ENCODE measurements at places on chromosomes 3 and 15.

DNA sequence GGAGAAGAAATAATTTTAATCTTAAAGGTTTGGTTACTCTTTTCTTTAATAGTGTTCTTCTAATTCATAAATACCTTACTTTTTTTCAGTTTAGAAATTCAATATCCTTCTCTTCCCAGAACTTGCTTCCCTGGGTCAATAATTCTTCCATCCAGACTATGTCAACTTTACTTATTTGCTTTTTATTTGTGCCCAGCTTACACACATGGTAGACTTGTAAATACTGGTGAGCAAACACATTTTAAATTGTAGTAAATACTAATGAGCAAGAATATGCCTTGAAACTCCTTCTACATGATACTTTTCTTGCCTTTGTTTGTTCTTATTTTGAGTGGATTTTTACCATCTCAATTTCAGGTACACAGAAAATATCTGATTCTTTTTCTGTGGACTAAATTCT, 33.7 kb downstream of the SST start:
- no peaks in the 10 kb centered on the region for H3K36me3 ChIP-seq
- no peak for DNase-seq
- H3K4me1 ChIP-seq = no peaks in the 10 kb centered on the region
- H3K27ac ChIP-seq = no peak overlapping the region
- H3K4me3 ChIP-seq = no peak overlapping the region

DNA sequence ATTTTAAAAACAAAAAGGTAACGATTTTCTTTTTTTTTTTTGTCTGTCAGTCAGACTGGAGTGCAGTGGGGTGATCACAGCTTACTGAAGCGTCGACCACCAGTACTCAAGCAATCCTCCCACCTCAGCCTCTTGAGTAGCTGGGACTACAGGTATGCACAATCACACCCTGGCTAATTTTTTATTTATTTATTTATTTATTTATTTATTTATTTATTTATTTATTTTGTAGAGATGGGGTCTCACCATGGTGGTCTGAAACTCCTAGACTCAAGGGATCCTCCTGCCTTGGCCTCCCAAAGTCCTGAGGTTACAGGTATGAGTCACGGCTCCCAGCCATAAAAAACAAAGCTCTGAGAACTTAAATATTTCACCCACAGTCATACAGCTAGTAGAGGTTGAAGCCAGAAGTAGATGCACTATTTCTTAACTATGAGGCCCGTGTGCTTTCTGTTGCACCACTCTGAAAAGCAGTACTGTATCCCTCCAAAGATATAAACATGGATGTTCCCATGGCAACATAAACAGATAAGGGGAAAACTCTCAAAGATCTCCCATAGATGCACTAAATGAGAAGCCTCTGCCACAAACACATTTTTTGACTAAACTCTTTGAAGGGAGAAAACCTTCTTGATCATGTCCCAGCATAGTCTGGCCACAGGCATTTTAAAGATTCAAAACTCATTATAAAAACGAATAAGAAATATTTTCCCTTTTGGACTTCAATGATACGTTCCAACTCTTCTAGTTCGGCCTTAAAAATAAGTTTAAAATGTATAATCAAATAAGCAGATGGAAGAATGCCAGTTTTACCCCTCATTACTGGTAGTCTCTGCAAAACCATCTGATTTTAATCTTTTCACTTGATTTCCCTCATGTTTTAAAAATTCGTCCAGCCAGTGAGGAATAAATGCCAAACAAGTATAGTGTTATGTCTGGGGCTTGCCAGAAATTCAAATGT, 162.3 kb upstream of the ARHGEF26 start:
- H3K36me3 ChIP-seq = no peaks in the 10 kb centered on the region
- H3K27ac ChIP-seq = no peak overlapping the region
- H3K4me1 ChIP-seq = no peaks in the 10 kb centered on the region
- H3K27me3 ChIP-seq = no peaks in the 10 kb centered on the region

DNA sequence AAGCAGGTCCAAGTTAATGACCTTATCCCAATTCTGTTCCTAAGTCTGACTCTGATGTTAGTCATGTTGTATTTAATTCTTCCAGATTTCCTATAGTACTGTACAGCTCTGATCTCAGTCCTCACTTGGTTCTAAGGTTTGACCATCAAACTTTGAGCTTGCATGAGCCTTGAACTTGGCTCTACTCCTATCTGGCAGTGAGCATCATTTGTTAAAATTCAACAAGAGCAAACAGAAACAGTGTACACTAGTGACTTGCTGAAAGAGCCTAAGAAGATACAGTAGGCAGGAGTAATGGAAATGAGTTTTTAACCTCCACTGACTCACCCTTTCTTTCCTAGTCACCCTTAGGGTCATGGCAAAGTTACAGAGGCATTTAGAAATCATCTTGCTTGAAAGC, 451.1 kb upstream of the TPRG1 start:
- no peaks in the 10 kb centered on the region for H3K36me3 ChIP-seq
- no peaks in the 10 kb centered on the region for H3K27me3 ChIP-seq
- no peak overlapping the region for H3K27ac ChIP-seq
- DNase-seq = no peak
- H3K4me1 ChIP-seq = no peaks in the 10 kb centered on the region

DNA sequence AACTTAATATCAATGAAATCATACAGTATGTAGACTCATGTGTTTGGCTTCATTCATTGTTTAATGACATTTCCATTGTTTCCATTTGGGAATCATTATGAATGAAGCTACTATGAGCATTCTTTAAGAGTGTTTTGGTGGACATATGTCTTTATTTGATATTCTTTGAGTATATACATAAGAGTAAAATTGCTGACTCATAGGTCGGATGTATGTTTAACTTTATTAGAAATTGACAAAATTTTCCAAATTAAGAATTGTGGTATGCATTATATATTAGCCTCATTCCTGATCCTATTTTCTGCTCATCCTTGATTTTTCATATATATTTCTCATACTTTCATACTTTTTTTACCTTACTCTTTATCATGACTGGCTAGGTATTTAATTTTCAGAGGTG, 28.7 kb upstream of the CMC1 start:
- H3K27me3 ChIP-seq = no peaks in the 10 kb centered on the region
- H3K4me3 ChIP-seq = no peak overlapping the region
- H3K27ac ChIP-seq = no peak overlapping the region
- H3K36me3 ChIP-seq = no peaks in the 10 kb centered on the region
- H3K4me1 ChIP-seq = no peaks in the 10 kb centered on the region
- DNase-seq = no peak

GRCh38 chr15:22735781-22736180, 50.7 kb upstream of the NIPA1 start:
- no peaks in the 10 kb centered on the region for H3K27me3 ChIP-seq
- H3K4me3 ChIP-seq = no peak overlapping the region
- DNase-seq = no peak
- no peaks in the 10 kb centered on the region for H3K4me1 ChIP-seq

GRCh38 chr15:53811530-53811929, 52.1 kb upstream of the WDR72 start:
- no peak overlapping the region for H3K4me3 ChIP-seq
- no peaks in the 10 kb centered on the region for H3K4me1 ChIP-seq
- no peaks in the 10 kb centered on the region for H3K36me3 ChIP-seq
- no peaks in the 10 kb centered on the region for H3K27me3 ChIP-seq

GRCh38 chr3:43641306-43642114, 19.7 kb upstream of the ANO10 start:
- H3K36me3 ChIP-seq = no peaks in the 10 kb centered on the region
- H3K27ac ChIP-seq = no peak overlapping the region
- no peak overlapping the region for H3K4me3 ChIP-seq

GRCh38 chr15:49135342-49135857, 20.0 kb downstream of the COPS2 start:
- no peaks in the 10 kb centered on the region for H3K4me1 ChIP-seq
- no peak overlapping the region for H3K27ac ChIP-seq
- no peak for DNase-seq
- peaks cover 69% of the 10 kb centered on the region for H3K36me3 ChIP-seq

GRCh38 chr3:104629038-104629437, 737.7 kb upstream of the ALCAM start:
- no peaks in the 10 kb centered on the region for H3K4me1 ChIP-seq
- no peaks in the 10 kb centered on the region for H3K36me3 ChIP-seq
- H3K27me3 ChIP-seq = no peaks in the 10 kb centered on the region
- H3K4me3 ChIP-seq = no peak overlapping the region

- H3K36me3 ChIP-seq = no peaks in the 10 kb centered on the region
- no peaks in the 10 kb centered on the region for H3K4me1 ChIP-seq
- H3K27me3 ChIP-seq = no peaks in the 10 kb centered on the region
- no peak overlapping the region for H3K4me3 ChIP-seq
- H3K27ac ChIP-seq = no peak overlapping the region
- DNase-seq = no peak
These were observed 323.0 kb upstream of the UMPS start for GRCh38 chr3:124407260-124407659.

DNA sequence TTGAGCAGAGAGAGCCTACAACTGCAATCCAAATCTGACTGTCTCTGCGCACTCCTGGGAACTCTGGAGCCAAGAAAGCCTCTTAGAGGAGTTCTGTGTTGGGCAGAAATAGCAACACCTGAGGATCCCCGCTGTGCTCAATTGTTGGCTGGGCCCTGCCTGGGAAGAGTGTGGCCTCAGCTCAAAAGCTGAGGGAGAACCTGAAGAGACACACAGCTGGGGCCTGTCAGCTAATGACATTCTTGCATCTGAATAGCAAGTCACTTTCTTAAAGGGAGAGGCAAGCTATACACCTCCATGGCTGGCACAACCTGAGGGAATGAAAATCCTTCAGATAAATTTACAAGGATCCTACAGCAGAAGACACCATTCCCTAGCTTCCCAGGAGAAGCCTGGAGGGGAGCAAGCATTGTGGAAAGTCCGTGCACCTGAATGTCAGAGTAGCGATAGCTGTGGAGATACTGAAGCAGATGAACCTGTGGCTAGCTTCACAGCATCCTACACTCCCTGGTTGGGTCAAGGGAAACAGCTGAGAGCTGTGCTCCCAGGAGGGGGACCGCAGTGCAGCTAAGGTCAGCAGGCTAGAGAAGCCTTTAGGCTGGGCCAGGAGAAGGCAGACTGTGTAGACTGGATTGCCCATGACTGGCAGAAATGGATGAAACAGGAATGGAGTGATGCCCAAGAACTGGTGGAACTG, 159.9 kb upstream of the PFN2 start:
- no peak for DNase-seq
- H3K27ac ChIP-seq = no peak overlapping the region
- no peak overlapping the region for H3K4me3 ChIP-seq

- H3K36me3 ChIP-seq = peaks cover 44% of the 10 kb centered on the region
- peaks cover 15% of the 10 kb centered on the region for H3K4me1 ChIP-seq
- H3K27me3 ChIP-seq = no peaks in the 10 kb centered on the region
- H3K27ac ChIP-seq = no peak overlapping the region
- no peak for DNase-seq
These were observed 65.3 kb downstream of the CHAC1 start for GRCh38 chr15:41018534-41018933.

- no peak for DNase-seq
- H3K4me1 ChIP-seq = no peaks in the 10 kb centered on the region
- peaks cover 5% of the 10 kb centered on the region for H3K27me3 ChIP-seq
- no peak overlapping the region for H3K27ac ChIP-seq
These were observed 31.5 kb upstream of the C3orf80 start for GRCh38 chr3:160193644-160194192.

GRCh38 chr3:128505771-128506170, 12.8 kb upstream of the GATA2 start:
- DNase-seq = no peak
- no peaks in the 10 kb centered on the region for H3K4me1 ChIP-seq
- no peak overlapping the region for H3K4me3 ChIP-seq
- H3K27me3 ChIP-seq = no peaks in the 10 kb centered on the region
- no peak overlapping the region for H3K27ac ChIP-seq

DNA sequence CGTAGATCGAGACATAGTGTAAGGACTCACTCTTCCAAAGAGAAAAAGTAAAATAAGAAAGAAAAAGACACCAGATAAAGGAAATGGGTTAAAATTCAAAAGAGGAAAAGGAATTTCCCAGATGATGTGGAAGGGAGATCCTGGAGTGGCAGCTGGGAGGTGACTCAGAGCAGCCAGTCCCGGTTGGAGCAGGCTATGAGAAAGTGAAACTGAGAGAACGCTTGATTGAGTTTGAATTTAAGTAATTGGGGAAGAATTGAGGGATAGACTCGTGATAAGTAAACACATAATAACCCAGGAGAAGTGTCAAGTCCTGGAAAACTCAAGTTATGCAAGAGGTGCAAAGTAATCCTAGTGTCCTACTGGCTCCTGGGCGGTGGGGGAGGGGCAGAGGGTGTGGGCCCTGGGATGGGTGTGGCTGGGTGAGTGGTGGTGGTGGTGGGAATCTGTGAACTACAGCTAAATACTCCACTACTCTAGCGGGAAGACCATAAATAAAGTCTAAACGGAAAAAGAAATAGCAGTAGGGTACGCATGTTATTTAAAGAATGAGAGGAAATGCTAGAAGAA, 1.2 kb downstream of the PRR20G start:
- H3K27me3 ChIP-seq = no peaks in the 10 kb centered on the region
- H3K4me3 ChIP-seq = no peak overlapping the region
- no peak overlapping the region for H3K27ac ChIP-seq
- H3K36me3 ChIP-seq = no peaks in the 10 kb centered on the region
- no peaks in the 10 kb centered on the region for H3K4me1 ChIP-seq

DNA sequence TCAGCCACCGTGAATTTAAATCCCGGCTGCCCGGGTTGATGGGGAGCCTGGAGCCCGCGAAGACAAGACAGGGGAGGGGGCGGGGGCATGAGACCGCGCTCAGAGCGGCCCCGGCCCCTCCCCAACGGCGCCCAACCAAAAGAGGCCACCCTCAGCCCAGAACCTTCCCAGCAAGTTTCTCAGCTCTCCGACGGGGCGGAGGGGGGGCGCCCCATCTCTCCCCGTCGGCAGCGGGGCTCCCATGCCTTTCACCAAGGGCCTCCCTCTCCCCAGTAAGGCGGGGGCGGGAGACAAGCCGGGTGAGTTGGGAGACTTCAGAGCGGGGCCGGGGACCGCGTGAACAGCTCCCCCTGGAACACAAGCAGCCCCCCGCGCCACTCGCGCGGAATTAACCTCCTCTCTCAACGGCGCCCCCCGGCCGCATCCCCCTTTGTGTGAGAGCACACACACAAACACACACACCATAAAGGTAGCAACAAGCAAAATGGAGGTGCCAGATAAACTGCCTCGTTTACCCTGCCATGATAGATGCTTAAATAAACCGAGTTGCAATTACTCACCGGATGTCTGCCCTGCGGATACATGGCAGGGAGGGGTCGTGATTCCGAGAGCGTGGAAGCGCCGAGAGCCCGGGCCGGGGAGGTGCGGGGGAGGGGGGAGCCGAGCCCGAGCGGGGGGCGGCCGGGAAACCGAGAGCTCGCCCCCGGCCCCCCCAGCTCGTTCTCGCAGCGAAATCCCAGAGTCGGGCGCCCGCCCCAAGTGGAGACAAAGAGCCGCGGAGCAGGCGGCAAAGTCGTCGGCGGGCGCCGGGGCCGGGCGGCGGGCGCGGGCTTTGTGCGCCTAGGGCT, 1.3 kb downstream of the TLE3 start:
- peak overlapping the region; percentile 93 for H3K27ac ChIP-seq
- H3K36me3 ChIP-seq = peaks cover 8% of the 10 kb centered on the region
- no peaks in the 10 kb centered on the region for H3K27me3 ChIP-seq
- DNase-seq = no peak
- peaks cover 78% of the 10 kb centered on the region for H3K4me1 ChIP-seq

- no peaks in the 10 kb centered on the region for H3K4me1 ChIP-seq
- H3K27ac ChIP-seq = no peak overlapping the region
These were observed 26.2 kb upstream of the CFAP161 start for GRCh38 chr15:81107889-81108288.

Measured in right atrium auricular region (tissue), 2 donors.